ENCODE measurements at places on chromosomes 7 and 10. TPM values are rescaled to one million over a fixed set of nuclear protein-coding genes. Genes with fewer than 3 reads are reported as not detected.

Gene EEPD1
- 35.8 TPM for total RNA-seq

- no peak overlapping the region for H3K4me3 ChIP-seq
- H3K4me1 ChIP-seq, result peaks cover 8% of the 10 kb centered on the region
- no peaks in the 10 kb centered on the region for H3K36me3 ChIP-seq
- H3K27me3 ChIP-seq, result peaks cover 4% of the 10 kb centered on the region
These were observed 1019.0 kb downstream of the XPNPEP1 start for GRCh38 chr10:108904163-108904838.

DNA sequence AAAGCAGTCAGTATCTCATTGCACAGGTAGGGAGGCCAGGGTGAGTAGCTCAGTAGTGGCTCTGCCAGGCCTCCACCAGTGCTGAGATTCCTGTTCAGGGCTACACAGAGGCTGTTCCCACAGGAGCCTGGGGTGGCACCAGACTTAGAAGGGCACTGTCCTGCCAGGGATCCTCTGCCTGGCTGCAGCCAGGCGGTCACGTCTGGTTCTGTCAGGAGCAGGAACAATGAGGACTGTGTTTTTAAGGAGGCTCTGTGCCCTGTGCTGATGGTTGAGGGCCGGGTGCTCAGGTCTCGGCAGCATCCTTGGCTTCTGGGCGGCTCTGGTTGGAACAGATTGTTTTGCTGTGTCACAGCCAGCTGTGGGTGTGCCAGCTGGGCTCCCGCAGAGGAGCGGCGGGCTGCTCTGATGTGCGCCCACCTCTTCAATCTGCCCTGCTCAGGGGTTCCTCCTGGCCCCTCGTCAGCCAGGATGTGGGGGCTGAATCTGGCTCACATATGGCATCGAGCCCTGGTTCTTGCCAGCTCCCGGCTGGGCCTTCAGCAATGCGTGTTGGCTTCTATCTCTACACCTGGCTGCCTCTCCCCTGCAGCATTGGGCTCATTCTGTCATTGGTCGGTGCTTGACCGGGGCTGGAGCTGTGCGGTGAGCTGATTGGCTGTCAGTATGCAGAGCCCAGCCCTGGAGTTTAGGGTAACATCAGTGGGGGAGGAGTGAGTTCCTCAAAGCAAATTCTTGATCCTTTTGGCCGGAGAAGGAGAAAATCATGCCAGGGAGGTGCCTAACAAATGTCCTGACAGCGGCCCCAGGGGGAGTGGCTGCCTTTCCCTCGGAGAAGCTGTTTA, 41.2 kb downstream of the TACR2 start:
- H3K27me3 ChIP-seq, result no peaks in the 10 kb centered on the region
- peaks cover 5% of the 10 kb centered on the region for H3K4me1 ChIP-seq
- no peak overlapping the region for H3K27ac ChIP-seq
- no peak for DNase-seq

DNA sequence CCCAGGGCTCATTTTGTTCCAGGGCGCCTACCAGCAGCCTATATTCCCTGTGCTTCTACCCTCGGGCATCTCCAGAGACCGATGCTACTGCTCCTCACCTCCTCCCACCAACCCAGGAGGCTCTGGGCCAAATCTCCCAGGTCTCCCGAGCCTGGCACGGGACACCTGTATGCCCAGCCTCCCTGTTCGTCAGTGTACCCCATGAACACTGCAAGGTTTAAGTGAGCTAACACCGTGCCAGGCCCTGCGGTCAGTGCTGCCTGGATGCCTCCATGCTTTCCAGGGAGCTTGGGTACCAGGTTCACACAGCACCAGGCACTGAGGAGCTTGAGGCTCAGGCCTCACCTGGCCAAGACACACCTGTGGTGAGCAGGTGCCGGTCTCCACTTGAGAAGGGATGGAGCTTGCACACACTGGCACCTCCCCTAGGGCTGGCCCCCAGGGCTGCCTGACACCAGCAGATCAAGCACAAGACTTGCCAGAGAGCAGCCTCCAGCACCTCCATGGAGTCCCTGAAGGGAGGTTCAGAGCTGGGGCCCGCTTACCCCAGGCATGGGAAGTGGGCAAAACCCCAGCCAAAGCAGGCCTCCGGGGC, 80.3 kb downstream of the FAM53B start:
- H3K36me3 ChIP-seq, result no peaks in the 10 kb centered on the region
- peaks cover 16% of the 10 kb centered on the region for H3K4me1 ChIP-seq
- H3K27ac ChIP-seq, result no peak overlapping the region
- no peak for DNase-seq
- H3K4me3 ChIP-seq, result no peak overlapping the region
- no peaks in the 10 kb centered on the region for H3K27me3 ChIP-seq

- H3K36me3 ChIP-seq, result no peaks in the 10 kb centered on the region
- peaks cover 45% of the 10 kb centered on the region for H3K27me3 ChIP-seq
- H3K4me3 ChIP-seq, result no peak overlapping the region
- peaks cover 7% of the 10 kb centered on the region for H3K4me1 ChIP-seq
- DNase-seq, result no peak
- no peak overlapping the region for H3K27ac ChIP-seq
These were observed 67.2 kb downstream of the RAMP3 start for GRCh38 chr7:45224832-45225231.

Gene KLLN
- 2.2 TPM for total RNA-seq

DNA sequence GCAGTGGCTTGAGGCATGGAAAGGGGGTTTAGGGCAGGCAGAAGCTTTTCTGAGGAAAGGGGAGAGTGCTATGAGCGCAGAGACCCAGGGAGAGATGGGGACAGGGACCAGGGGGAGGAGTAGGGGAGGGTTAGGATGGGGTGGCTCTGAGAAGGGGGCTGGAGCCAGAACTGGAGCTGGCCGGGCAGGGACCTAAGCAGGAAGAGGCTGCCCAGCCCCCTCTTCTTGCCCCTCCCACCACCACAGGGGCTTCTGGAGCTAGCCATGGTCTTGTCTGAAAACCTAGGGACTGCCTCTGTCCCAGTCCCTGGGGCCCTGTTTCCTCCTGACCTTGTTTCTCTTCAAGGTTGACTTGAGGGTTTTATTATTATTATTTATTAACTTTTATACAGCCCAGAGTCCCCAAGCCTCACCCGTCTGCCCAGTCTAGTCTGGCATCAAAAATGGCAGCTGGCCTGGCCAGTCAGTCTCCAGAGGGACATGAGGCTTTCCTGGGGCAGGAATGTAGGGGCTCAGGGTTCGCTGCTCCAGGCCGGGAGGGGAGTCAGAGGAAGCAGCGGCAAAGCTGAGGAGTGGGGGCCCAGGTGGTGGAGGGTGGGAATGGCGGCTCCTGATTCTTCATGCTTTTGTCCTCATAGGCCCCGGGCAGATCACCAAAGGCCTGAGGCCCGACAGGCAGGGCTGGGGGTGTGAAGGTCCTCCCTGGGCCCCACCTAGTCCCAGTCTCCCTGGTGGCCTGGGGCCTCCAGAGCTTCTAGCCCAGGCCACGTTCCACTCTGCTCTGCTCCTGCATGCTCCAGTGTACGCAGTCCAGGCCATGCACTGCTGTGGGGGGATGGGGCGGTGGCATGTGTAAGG, 5.7 kb downstream of the TRIM8 start:
- no peak overlapping the region for H3K4me3 ChIP-seq
- H3K27me3 ChIP-seq, result no peaks in the 10 kb centered on the region
- peaks cover 8% of the 10 kb centered on the region for H3K36me3 ChIP-seq
- H3K27ac ChIP-seq, result no peak overlapping the region
- DNase-seq, result no peak
- H3K4me1 ChIP-seq, result peaks cover 21% of the 10 kb centered on the region

Gene SLC25A40
- 12.9 TPM for total RNA-seq

GRCh38 chr10:18340496-18341051, 200.3 kb downstream of the CACNB2 start:
- H3K4me1 ChIP-seq, result peaks cover 7% of the 10 kb centered on the region
- no peak for DNase-seq
- H3K36me3 ChIP-seq, result no peaks in the 10 kb centered on the region
- no peak overlapping the region for H3K4me3 ChIP-seq
- H3K27ac ChIP-seq, result no peak overlapping the region

Gene FXYD4
- 3.1 TPM for total RNA-seq

DNA sequence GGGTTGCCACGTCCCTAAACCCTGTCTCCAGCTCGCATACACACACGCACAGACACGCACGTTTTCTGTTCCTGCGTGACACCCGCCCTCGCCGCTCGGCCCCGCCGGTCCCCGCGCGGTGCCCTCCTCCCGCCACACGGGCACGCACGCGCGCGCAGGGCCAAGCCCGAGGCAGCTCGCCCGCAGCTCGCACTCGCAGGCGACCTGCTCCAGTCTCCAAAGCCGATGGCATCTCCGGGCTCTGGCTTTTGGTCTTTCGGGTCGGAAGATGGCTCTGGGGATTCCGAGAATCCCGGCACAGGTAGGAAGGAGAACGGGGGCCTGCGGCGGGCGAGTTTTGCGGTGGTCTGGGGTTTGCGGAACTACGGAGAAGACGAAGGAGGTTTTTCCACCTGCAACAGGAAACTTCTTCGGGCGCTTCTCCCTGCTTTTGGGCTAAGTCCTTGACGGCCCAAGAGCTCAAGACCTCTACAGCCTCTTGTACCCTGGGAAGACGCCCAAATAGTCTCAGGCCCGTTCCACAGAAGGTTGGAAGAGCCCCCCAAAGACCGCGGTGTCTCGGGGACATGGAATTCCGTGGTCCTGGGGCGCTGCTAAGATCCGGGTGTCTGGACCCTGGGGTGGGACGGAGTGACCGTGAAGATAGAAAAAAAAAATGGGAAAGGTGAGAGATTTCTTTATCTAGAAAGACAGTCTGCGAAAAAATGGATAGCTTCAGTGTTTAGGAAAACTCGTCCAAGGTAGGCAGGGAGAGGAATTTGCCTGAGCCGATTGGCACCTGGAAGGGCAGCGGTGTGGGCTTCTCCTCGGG, at the start of gene GAD2:
TSS of gene GAD2 (plus strand) at position 190 of the 811 bp plus-strand sequence. CDS start at position 226, 36 bp downstream.
- H3K4me1 ChIP-seq, result peaks cover 14% of the 10 kb centered on the region
- peaks cover 95% of the 10 kb centered on the region for H3K27me3 ChIP-seq
- peak within 1 kb of the TSS; percentile 86 for H3K4me3 ChIP-seq

DNA sequence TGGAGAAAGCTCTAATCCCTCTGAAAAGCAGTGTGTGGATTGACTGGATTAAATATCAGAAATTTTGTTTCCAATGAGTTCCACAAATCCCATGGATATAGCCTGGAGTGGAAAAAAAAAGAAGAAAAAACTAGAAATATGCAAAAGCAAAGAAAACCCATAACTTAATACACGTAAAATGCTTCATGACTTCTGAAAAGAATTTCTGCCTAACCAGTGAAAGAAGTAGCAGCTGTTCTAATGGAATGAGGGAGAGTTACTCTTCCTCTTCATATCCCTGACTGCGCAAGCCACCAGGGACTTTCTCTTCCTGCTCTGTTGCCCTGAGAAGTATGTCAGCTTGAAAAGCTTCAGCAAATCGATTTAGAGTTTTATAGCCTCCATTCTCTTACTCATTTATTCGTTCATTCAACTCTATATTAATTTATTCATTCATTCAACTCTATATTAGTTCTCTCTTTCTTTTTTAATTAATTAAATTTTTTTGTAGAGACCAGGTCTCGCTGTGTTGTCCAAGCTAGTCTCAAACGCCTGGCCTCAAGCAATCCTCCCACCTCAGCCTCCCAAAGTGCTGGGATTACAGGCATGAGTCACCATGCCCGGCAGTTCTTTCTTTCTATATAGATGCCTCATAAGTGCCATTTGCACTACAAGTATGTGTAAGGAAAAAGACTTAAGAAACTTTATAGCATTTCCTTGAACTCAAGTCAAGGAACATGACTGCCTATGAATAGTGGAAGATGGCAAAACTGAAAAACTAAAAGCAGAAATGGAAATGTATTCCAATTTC, 447.3 kb upstream of the NRP1 start:
- no peaks in the 10 kb centered on the region for H3K27me3 ChIP-seq
- no peak for DNase-seq
- H3K36me3 ChIP-seq, result no peaks in the 10 kb centered on the region
- peaks cover 6% of the 10 kb centered on the region for H3K4me1 ChIP-seq
- H3K27ac ChIP-seq, result no peak overlapping the region

- DNase-seq, result no peak
- H3K4me3 ChIP-seq, result no peak overlapping the region
- H3K4me1 ChIP-seq, result peaks cover 27% of the 10 kb centered on the region
- peak overlapping the region; percentile 70 for H3K27ac ChIP-seq
- no peaks in the 10 kb centered on the region for H3K27me3 ChIP-seq
- no peaks in the 10 kb centered on the region for H3K36me3 ChIP-seq
These were observed 288.3 kb downstream of the CAMK1D start for GRCh38 chr10:12637649-12638048.

- DNase-seq, result no peak
- H3K36me3 ChIP-seq, result peaks cover 3% of the 10 kb centered on the region
- H3K27ac ChIP-seq, result no peak overlapping the region
- H3K4me1 ChIP-seq, result peaks cover 30% of the 10 kb centered on the region
These were observed 131.1 kb downstream of the CAMK1D start for GRCh38 chr10:12480440-12480839.

GRCh38 chr10:95395947-95396449, 105.2 kb upstream of the PDLIM1 start:
- H3K4me1 ChIP-seq, result peaks cover 5% of the 10 kb centered on the region
- H3K27ac ChIP-seq, result no peak overlapping the region
- no peak overlapping the region for H3K4me3 ChIP-seq

- no peak for DNase-seq
- H3K4me1 ChIP-seq, result peaks cover 13% of the 10 kb centered on the region
- H3K27me3 ChIP-seq, result peaks cover 3% of the 10 kb centered on the region
- H3K27ac ChIP-seq, result no peak overlapping the region
- H3K36me3 ChIP-seq, result no peaks in the 10 kb centered on the region
- no peak overlapping the region for H3K4me3 ChIP-seq
These were observed 160.0 kb downstream of the SLIT1 start for GRCh38 chr10:97025613-97026242.

Gene ZNF365
- total RNA-seq, result 0.63 TPM

GRCh38 chr7:15057272-15057671, 154.7 kb upstream of the DGKB start:
- DNase-seq, result no peak
- H3K27ac ChIP-seq, result no peak overlapping the region
- H3K4me3 ChIP-seq, result no peak overlapping the region
- H3K4me1 ChIP-seq, result no peaks in the 10 kb centered on the region
- H3K27me3 ChIP-seq, result no peaks in the 10 kb centered on the region
- H3K36me3 ChIP-seq, result no peaks in the 10 kb centered on the region

- no peaks in the 10 kb centered on the region for H3K36me3 ChIP-seq
- peaks cover 20% of the 10 kb centered on the region for H3K4me1 ChIP-seq
- no peaks in the 10 kb centered on the region for H3K27me3 ChIP-seq
- peak overlapping the region; percentile 70 for H3K27ac ChIP-seq
These were observed 1.8 kb downstream of the TSC22D4 start for GRCh38 chr7:100476903-100477870.

Gene ETV1
- total RNA-seq, result 35.6 TPM

DNA sequence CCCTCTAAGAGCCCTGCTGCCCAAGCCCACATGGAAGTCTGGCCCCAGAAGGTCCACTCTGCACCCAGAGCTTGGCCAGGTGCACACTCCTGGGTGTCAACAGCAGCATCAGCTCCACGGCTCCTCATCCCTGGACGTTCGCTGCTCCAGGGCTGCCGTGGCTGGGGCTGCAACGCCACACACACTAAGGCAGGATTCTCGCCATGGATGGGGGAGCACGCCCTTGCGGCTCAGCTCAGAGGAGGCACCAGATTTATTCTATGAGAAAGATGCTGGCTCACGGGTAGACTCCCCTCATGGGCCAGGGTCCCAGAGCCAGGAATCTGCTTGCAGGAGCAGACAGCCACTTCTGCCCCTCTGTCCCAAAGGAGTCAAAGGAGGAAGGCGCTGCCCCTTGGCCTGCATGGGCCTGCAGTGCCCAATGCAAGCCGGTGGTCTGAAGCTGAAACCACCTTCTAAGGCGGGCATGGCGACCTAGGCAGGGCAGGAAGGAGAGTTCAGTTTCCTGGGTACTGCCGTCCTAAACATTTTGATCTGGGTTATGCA, 42.1 kb downstream of the CFAP46 start:
- no peak for DNase-seq
- no peak overlapping the region for H3K27ac ChIP-seq
- H3K4me3 ChIP-seq, result no peak overlapping the region
- H3K4me1 ChIP-seq, result no peaks in the 10 kb centered on the region

Gene LHPP
- 12.7 TPM for total RNA-seq

- DNase-seq, result no peak
- no peak overlapping the region for H3K4me3 ChIP-seq
- H3K27me3 ChIP-seq, result peaks cover 5% of the 10 kb centered on the region
- H3K27ac ChIP-seq, result no peak overlapping the region
- H3K4me1 ChIP-seq, result no peaks in the 10 kb centered on the region
These were observed 8.2 kb downstream of the DKK1 start for GRCh38 chr10:52322323-52322722.
